ENCODE measurements at places on chromosomes 5 and 9.

- no peak for DNase-seq
These were observed 36.2 kb downstream of the IPPK start for GRCh38 chr9:92633614-92634278.

GRCh38 chr9:36738318-36738976, 165.8 kb downstream of the MELK start:
- DNase-seq: no peak

DNA sequence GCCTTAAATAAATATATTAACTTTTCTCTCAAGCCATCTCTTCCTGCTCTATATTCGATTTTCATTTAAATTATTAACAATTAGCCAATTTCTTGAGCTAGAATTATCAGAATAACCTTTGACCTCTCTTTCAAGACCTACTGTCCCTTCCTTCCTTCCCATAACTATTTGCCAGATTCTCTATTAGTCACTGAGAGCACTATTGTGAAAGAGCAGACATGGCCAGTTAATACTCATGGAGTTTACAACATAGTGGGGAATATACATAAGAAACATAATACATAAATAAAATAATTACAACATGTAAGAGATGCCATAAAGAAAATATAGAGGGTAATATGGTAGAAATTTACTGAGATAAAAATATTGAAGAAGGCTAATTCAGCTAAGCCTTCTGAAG, 72.1 kb upstream of the CHD1 start:
- no peak for DNase-seq

DNA sequence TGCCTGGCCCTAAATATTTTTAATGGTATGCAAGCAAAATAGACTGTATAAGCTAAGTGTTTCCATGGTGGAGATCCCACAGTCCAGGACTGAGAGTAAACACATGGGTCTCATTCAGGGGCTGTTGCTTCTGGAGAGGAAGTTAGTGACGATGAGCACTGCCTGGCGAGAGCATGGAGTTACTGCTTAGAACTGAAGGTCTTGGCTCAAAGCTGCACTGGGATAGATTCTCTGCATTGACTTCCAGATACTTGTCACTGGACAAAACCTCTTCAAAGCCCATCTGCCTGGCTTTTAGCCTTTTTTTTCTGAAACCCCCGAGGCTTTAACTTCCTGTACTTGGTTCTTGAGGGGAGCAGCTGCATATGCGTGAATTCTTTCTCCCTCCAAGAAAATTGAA, 39.2 kb downstream of the GPR107 start:
- DNase-seq: no peak

GRCh38 chr9:134174073-134174449, 9.7 kb upstream of the RNU6ATAC start:
- DNase-seq: no peak

GRCh38 chr9:115951977-115952376, 201.6 kb upstream of the PAPPA start:
- DNase-seq: no peak

DNA sequence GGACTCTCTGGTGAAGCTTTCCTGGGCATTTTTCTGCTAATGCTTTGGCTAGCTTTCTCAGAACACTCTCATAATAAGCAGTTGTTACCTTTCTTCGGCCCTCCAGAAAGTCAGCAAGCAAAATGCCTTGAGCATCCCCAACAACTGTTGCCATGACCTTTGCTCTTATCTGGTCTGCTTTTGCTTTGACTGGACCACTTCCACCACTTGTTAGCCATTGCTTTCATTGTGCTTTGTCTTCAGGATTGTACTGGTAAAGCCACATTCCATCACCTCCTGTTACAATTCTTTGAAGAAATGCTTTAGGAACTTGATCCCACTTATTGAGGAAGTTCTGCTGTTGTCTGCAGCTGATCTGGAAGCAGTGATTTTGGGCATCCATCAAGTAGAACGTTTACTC, 35.7 kb downstream of the RAD50 start:
- DNase-seq: no peak

- DNase-seq: no peak
These were observed 7.5 kb upstream of the GPX3 start for GRCh38 chr5:151012862-151013261.

GRCh38 chr5:95773335-95774059, 42.4 kb downstream of the RHOBTB3 start:
- no peak for DNase-seq

DNA sequence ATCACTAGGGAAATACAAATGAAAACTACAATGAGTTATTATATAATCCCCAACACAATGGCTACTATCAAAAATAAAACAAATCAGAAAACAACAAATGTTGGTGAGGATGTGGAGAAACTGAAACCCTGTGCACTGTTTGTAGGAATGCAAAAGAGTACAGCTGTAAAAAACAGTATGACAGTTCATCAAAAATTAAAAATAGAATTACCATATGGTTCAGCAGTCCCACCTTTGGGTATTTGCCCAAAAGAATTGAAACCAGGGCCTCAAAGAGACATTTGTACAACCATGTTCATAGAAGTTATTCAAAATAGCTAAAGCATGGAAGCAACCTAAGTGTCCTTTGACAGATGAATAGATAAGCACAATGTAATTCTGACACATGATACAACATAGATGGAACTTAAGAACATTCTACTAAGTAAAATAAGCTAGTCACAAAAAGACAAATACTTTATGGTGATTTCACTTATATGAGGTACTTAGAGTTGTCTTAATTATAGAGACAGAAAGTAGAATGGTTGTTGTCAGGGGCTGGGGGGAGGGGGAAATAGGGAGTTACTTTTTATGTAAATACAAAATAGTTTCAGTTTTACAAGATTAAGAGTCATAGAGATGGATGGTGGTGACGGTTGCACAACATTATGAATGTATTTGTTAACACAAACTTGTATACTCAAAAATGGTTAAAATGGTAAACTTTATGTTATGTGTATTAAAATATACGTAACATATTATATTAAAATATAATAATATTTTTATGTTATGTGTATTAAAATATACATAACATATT, 102.8 kb downstream of the KCTD16 start:
- DNase-seq: no peak

DNA sequence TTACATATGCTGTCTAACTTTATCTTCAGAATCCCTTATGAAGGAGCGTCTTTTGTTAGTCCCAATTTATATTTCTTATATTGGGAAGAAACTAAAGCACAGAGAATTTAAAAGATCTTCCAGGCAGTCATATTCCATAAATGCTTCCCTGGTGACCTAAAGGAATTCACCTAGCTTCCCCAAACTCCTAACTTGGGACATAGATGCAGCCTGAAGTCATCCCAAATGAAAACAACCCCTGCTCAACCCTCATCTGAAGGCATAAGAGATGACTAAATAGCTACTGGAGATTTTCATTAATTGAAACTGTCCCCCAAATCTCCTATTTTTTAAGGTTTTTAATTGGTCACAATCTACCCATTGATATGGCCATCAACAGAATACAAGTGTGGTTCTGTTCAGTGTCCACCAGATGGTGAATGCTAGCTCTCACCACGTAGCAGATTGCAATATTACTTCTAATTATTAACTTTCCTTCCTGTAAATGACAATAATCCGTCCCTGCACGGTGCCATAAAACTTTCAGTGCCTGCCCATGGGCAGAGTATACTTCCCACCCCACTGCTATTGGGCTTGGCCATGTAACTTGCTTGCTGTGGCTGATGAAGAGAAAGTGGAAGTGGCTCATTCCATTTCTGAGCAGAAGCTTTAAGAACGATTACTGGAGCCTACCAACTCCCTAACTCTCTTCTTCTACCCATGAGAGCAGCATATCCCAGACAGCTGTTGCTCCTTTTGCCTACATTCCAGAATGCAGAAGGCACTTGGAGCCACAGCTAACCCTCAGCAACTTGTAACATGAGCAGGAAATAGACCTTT, 18.7 kb downstream of the PRUNE2 start:
- no peak for DNase-seq

- DNase-seq: no peak
These were observed 19.4 kb upstream of the FABP6 start for GRCh38 chr5:160209917-160210316.

- no peak for DNase-seq
These were observed 40.1 kb downstream of the TRIP13 start for GRCh38 chr5:932628-933250.

- DNase-seq: no peak
These were observed 88.0 kb downstream of the INIP start for GRCh38 chr9:112629671-112630485.

DNA sequence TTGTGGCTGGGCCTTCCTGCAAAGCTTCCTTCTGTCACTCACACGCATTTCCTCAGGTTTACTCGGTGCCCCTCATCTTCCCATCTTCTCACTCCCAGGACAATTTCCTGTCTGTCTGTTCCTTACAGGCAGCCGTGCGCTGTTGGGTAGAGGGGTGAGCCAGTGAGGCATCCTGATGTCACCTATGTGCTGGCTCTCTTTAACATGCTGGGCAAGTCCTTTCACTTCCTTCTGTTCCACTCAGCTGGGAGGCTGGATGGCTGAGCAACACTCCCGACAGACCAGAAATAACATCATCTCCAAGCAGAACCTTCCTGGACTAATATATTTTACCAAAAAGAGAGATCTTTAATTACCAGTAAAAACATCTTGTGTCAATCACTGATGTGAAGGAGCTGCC, 103.0 kb downstream of the HSD17B3 start:
- DNase-seq: no peak

DNA sequence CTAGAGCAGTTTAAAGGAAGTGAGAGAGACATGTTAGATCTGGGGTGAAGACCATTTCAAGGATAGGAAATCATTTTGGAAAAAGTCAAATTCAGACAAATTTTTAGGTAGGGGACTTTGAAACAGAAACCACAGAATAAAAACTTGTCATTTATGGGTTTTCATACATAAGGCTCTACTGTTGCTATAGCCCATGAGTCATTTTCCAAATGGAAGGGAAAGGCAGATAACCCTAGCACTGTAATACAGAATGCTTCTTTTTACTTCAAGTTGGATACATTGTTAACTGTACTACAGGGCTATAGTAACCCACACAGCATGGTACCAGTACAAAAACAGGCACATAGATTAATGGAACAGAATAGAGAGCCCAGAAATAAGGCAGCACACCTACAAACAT, 455.4 kb downstream of the EBF1 start:
- no peak for DNase-seq

DNA sequence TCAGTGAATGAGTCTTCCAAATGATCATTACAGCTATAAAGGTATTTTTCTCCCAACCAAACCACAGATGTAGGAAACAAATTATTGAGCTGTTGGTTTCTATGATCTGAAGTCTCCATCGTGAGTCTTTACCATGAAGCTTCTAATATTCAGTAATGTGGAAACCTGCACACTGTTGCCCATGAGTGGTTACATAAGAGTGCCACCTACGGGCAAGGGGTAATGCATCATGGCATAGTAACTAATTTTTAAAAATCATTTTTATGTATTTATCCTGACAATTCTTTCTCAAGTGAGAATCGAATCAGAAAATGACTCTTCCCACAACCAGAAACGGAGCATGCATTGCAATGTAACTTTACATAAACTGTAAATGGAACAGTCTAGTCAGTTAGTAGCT, 282.5 kb upstream of the SMARCA2 start:
- DNase-seq: no peak

DNA sequence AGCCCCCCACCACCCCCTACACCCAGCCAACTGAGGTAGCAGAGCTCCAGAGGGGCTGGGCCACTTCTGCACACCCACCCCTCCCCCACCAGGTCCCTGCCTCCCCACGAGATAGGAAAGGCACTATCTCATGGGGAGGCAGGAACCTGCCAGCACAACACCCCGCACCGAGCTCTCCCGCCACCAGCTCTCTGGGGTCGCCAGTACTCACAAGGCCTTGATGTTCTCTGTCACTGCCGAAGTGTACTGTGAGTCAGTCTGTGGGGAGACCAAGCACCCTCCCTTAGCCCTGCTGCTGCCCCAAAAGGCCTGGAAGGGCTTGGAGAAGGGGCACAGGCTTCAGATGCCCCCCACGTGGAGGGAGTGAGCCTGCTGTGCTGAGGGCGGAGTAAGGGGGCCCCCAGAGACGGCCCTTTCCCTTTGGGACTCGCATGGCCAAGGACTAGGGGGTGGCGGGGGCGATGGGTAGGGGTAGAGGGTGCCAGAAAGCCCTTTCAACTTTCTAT, 5.9 kb downstream of the MGAT4B start:
- DNase-seq: no peak

GRCh38 chr9:87016681-87017080, 69.4 kb upstream of the GAS1 start:
- no peak for DNase-seq

GRCh38 chr5:154614125-154614524, 136.1 kb upstream of the HAND1 start:
- no peak for DNase-seq

- DNase-seq: no peak
These were observed 136.1 kb downstream of the RGS3 start for GRCh38 chr9:113599646-113600022.

DNA sequence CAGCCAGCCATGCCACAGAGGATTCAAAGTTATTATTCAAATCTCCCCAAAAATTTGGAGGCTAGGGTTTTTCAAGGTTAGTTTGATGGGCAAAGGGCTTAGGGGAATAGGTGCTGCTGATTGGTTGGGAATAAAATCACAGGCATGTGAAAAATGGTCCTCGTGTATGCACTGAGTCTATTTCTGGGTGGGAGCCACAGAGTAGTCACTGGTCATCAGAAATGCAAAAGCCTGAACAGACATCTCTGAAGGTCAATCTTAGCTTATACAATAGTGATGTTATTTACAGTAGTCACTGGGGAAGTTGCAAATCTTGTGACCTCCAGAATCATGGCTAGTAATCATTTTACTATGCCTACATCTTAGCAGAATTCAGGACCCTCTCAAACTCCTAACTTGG, 1.3 kb downstream of the IL33 start:
- no peak for DNase-seq

GRCh38 chr9:97943308-97943855, 5.4 kb upstream of the HEMGN start:
- no peak for DNase-seq

GRCh38 chr9:97638666-97639065, 5.0 kb downstream of the NCBP1 start:
- no peak for DNase-seq

Data from activated CD8-positive, alpha-beta memory T cell treated with anti-CD3 and anti-CD28 coated beads for 24 hours (primary cell).